Myometrial cell (primary cell): ENCODE measurements at places on chromosomes 1 and 21. TPM values are rescaled to one million over a fixed set of nuclear protein-coding genes. Genes with fewer than 3 reads are reported as not detected.

Gene SLC9C2
- not detected in 2 replicates for total RNA-seq

Gene TDRD5
- not detected in 2 replicates for total RNA-seq

Gene NTNG1
- total RNA-seq = 5.7 and 12.7 TPM in 2 replicates

Gene TRIM67
- not detected in 2 replicates for total RNA-seq

Gene BACE2
- total RNA-seq = 1.4 and 2.5 TPM in 2 replicates
